ENCODE measurements at places on chromosomes 5 and 9.

DNA sequence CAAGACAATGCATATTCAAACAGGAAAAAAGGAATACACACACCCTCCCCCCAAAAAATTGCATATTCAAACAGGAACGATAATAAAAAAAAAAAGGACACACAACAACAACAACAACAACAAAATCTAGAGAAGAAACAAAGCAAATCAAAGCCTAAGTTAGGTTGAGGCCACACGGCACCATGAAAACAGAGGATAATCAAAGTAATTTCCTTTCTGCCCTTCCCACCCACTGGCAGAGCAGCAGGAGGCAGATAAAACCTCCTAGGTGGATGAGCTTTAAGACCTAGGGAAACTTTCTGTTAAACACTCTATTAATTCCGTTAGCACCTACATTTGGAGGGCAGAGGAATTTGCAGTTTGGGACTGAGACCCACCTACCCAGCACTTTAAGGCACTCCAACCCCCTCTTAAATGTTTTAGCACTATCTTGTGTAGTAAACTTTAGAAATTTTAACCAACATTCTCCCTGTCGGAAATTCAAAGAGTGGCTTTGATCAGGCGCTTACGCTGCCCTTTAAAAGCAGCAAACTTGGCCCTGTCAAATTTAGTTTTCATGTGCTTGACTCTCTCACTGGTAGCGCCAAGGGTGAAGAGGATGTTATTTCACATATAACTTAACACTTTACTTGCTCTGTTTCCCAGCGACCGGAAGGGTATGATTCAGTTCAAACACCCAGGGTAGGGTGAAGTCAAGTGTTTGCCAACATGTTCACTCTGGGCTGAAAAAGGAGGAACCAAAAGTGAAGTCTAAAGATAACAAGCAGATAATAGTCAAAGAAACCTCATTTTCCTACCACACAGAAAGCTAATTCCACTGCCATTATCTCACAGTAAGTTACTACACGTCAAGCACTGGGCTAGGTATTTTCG, 9.2 kb downstream of the ENC1 start:
- no peak for DNase-seq
- H3K27ac ChIP-seq, result no peak overlapping the region
- H3K4me1 ChIP-seq, result peaks cover 12% of the 10 kb centered on the region
- H3K27me3 ChIP-seq, result no peaks in the 10 kb centered on the region
- no peak overlapping the region for H3K4me3 ChIP-seq
- peaks cover 28% of the 10 kb centered on the region for H3K36me3 ChIP-seq

DNA sequence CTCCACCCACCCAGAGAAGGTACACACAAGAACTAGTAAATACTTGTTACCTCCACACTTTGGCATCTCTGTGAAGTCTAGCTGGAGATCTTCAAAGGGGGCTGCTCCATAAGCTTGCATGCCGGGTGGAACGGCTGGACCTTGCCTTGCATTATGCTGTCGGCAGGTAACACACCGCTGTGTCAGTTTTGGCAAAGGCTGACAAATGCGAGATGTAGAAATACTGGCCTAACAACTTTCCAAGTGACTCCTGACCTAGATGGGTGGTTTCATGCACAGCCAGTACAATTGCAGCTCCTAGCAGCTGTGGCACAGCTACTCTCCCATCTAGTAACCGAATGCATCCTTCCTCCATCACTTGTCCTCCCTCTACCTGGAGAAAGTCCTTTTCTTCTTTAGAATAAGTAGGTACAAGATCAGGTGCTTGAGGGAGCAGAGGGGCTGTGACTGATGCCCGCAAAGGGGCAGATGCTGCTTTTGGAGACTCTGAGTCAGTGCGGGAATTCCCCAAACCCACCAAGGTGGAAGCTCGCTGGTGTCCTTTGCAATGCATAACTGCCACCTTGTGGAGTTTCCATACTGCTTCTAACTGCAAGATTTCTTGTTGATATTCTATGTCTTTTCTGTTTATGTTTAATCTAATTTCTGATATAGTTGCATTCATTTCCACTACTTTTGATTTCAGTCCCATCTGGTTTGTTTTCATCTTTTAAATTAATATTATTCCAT, 78.4 kb downstream of the TMEM161B start:
- H3K27ac ChIP-seq, result no peak overlapping the region
- DNase-seq, result peak; percentile 34

- no peak for DNase-seq
- no peak overlapping the region for H3K27ac ChIP-seq
- no peaks in the 10 kb centered on the region for H3K4me1 ChIP-seq
- no peaks in the 10 kb centered on the region for H3K27me3 ChIP-seq
- no peaks in the 10 kb centered on the region for H3K36me3 ChIP-seq
These were observed 13.6 kb upstream of the HAVCR1 start for GRCh38 chr5:157072508-157072907.

GRCh38 chr5:57408714-57409113, 73.9 kb downstream of the ACTBL2 start:
- H3K36me3 ChIP-seq, result no peaks in the 10 kb centered on the region
- no peak for DNase-seq
- no peak overlapping the region for H3K27ac ChIP-seq
- no peaks in the 10 kb centered on the region for H3K27me3 ChIP-seq
- no peaks in the 10 kb centered on the region for H3K4me1 ChIP-seq

- no peak overlapping the region for H3K4me3 ChIP-seq
- H3K27ac ChIP-seq, result no peak overlapping the region
- no peaks in the 10 kb centered on the region for H3K27me3 ChIP-seq
These were observed 172.1 kb downstream of the GABBR2 start for GRCh38 chr9:98536542-98537173.

DNA sequence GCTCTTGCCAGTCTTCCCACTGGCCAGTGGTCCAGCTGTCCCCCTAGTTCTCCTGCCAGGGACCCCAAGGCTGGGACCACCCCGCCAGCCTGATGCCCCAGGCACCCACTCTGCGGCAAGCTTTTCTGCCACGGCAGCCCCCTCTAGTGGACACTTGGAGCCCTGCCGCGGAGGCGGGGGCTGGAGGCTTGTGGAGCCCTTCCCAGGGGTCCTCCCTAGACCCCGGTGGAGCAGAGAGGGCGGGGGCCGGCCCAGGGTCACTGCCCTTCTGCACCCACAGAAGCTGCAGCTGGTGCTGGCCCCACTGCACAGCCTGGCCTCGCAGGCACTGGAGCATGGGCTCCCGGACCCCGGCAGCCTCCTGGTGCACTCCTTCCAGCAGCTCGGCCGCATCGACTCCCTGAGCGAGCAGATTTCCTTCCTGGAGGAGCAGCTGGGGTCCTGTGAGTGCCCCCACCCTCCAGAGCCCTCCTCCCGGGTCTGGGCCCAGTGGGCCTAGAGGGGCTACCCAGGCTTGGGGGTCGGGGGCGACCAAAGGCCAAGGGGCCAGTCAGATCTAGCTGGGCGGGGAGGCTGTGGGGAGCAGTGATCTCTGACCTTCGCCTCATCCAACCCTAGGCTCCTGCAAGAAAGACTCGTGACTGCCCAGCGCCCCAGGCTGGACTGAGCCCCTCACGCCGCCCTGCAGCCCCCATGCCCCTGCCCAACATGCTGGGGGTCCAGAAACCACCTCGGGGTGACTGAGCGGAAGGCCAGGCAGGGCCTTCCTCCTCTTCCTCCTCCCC, 9.1 kb downstream of the EGFL7 start:
- DNase-seq, result peak; percentile 57
- H3K36me3 ChIP-seq, result no peaks in the 10 kb centered on the region
- H3K4me1 ChIP-seq, result no peaks in the 10 kb centered on the region
- no peak overlapping the region for H3K27ac ChIP-seq

DNA sequence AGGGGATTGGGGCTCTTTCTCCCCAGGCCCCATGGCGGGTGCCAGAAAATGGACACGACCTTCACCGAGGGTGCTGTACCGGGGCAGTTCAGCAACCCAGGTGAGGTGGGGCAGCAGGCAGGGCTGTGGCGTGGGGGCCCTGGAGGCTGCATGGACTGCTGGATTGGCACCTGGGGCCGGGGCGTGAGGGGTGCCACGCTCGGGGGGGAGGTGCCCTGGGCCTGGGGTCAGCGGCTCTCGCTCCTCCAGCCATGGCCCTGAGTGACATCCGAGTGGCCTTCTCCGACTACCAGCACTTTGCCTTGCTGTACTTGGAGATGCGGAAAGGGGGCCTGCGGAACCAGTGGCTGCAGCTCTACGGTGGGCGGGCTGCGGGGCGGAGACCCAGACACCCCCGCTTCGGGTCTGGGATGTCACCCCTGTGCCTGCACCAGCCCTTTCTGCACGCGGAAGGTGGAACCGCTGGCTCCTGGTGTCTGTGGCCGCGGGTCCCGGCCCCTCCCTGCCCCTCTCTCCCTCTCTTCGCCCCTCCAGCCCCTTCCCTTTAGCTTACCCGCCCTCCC, 1.8 kb downstream of the LCNL1 start:
- H3K4me1 ChIP-seq, result no peaks in the 10 kb centered on the region
- no peak overlapping the region for H3K4me3 ChIP-seq

DNA sequence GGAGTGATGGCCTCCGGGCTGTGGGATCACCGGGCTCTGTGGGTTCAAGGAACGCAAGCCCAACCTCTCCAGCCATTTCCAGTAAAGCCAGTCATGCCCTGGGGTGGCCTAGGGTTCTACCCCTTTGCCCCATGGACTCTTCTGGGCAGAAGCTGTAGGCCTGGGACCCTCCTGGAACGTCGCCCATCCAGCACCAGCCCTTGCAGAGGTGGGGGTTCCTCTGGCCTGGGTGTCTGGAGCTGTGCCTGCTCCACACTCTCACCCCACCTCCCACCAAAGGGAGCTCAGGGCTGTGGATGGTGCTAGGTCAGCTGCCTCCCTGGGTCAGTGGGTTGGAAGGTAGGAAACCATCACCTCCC, 1.4 kb upstream of the SLC12A7 start:
- H3K4me3 ChIP-seq, result peak overlapping the region; percentile 44
- no peak overlapping the region for H3K27ac ChIP-seq
- H3K36me3 ChIP-seq, result no peaks in the 10 kb centered on the region
- H3K27me3 ChIP-seq, result no peaks in the 10 kb centered on the region
- DNase-seq, result no peak
- no peaks in the 10 kb centered on the region for H3K4me1 ChIP-seq

DNA sequence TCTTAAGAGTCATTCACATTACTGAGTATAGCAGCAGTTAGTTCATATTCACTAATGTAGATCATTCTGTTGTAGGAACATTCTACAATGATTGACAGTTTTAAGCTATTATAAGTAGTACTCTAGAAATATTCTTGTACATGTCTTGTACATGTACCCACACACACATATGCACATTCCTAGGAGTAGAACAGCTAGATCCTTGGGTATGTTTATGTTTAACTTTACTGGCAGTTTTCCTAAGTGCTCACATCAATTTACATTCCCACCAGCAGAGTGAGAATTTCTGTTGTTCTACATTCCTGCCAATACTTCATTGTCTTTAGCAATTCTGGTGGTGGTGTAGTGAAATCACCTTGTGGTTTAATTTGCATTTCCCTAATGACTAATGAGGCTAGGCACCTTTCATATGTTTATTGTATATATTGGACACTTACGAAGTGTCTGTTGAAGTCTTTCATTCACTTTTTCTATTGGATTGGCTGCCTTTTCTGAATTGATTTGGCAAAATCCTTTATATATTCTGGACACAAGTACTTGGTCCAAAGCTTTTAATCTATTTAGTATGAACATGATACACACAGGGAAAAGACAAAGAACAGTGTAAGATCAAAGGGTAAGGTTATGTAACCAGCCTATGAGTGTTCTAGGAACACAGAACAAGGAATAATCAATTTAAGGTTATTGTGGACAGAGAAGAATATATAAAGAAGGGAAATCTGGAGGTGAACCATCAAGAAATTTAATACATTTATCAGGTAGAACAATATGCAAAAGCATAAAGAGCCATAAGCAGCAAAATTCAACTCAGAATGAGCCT, 95.6 kb downstream of the MLLT3 start:
- H3K36me3 ChIP-seq, result no peaks in the 10 kb centered on the region
- H3K27me3 ChIP-seq, result no peaks in the 10 kb centered on the region
- H3K4me3 ChIP-seq, result no peak overlapping the region
- no peak overlapping the region for H3K27ac ChIP-seq
- DNase-seq, result no peak
- no peaks in the 10 kb centered on the region for H3K4me1 ChIP-seq

DNA sequence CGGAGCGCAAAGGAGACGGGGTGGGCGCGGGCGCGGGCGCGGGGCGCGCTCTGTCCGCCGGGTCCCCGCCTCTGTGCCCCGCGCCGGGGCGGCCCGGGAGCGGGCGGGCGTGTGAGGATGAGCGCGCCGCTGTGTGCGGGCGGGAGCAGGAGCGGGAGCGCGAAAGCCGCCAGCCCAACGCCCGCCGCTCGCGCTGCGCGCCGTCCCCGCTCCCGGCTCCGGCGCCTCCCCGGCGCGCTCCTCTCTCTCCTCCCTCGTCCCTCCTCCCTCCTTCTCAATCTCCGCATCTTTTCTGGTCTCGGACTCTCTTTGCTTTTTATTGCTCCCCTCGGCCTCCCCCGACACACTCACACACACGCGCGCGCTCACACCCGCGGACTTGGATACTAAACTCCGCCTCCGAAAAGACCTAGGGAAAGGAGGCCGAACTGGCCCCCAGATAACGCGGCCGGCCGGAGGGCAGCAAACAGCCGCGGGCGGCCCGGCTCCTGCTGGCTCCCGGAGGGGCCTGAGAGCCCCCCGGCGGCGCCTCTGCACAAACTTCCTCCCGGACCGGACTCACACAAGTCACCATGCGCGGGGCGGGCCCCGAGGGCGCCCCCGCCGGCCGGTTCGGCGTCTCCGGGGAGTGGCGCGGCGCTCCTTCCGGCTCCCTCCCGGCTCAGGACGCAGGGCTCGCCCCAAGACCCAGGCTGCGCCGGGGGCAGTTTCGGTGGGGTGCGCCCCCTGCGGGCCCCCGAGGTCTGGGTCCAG, at the start of gene FIBCD1:
TSS of gene FIBCD1 (minus strand) at position 596 of the 753 bp plus-strand sequence. CDS start 640 bp downstream, outside the sequence.
- H3K36me3 ChIP-seq, result no peaks in the 10 kb centered on the region
- H3K27me3 ChIP-seq, result peaks cover 13% of the 10 kb centered on the region
- peak within 1 kb of the TSS; percentile 85 for H3K4me3 ChIP-seq
- peak; percentile 72 for DNase-seq
- H3K27ac ChIP-seq, result no peak within 1 kb of the TSS

Data from H9 (cell line).